ENCODE measurements at places on chromosomes 1 and 21.

DNA sequence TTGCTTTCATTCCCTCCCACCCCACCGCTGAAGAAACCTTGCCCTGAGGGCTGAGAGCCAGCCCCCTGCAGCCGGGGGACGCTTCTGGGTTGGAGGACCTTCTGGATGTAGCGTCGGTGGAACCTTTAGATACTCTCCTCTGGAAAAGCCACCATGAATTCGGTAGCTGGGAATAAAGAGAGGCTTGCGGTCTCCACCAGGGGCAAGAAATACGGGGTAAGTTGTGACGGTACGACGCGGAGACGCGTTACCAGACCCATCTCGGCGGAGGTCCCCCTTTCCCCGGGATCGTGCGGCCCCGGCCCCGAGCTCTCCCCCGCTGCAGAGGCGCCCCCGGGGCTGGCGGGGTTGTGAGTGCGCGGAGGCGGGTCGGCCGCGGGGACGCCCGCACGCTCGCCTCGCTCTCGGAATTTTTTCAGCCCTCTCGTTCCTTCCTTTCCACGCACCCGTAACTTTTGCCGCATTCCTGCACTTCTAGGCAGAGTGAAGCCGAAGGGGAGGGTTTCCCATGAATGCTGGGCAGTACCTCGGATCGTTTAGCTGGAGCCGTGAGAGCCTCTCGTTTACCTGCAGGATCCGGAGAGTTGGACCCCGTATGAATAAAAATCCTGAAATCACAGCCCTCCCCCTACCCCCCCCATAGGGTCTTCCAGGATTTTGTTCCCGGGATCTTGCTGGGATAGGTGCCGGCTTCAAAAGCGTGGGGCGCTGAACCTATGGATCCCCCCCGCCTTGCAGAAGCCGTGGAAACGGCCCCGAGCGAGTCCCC is 671 bp downstream of the KIF26B start:
- peak; percentile 44 for DNase-seq

DNA sequence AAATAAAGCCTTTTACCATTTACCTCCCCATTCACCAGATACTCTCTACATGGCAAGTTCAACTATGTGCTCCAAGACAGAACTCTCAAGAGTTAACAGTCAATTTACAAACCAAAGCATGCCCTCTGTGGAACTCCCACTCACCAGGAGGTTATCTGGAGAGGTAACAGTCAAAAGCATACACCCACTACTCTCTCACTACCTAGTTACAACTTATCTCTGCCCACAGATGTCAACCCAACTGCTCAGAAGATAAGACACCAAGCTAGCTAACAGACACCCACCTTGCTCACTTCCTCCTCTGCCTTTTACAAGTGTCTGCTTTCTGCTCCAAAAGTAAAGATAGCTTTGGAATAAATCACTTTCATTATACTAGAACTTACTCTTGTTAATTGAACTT is 131.0 kb downstream of the TRIM33 start:
- no peak for DNase-seq

DNA sequence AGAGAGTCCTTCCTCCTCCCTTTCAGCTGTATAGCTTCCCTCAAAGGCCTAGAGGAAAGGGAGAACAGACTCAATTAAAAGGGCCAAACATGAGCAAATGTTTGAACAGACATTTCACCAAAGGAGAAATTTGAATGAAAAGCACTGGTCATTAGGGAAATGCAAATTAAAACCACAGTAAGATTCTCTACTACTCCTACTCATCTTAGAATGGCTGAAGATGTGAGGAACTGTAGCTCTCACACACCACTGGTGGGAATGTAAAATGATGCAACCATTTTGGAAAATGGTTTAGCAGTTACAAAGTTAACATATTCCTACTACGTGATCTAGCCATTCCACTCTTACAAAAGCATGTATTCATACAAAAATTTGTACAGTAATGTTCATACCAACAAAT is 253.0 kb upstream of the HOOK1 start:
- DNase-seq: no peak

GRCh38 chr1:17040135-17040534 is 13.7 kb downstream of the SDHB start:
- no peak for DNase-seq

DNA sequence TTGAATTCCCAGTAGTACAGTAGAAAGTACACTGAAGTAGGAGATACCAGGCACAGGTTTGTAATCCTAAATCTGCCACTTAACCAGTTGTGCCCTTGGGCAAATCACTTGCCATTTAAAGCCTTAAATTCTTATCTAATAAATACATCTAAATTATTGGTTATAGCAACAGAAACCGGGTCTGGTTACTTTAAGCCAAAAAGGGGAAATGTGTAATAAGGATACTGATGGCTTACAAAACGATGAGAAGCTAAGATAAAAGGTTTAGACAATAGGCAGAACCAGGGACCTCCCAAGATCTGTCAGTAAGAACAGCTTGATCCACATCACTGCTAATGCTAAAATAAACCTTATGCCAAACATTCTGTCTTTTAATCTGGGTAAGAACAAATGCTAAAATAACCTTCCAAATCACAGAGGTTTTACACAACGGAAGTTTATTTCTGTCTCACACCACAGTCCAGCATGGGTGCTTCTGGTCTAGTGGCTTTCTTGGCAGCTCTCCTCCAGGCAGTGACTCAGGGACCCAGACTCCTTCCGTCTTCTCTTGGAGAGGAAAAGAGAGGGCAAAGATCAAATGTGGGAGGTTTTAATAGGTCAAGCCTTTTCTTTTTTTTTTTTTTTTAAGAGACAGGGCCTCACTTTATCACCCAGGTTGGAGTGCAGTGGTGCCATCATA is 16.5 kb upstream of the ZMYM1 start:
- no peak for DNase-seq

DNA sequence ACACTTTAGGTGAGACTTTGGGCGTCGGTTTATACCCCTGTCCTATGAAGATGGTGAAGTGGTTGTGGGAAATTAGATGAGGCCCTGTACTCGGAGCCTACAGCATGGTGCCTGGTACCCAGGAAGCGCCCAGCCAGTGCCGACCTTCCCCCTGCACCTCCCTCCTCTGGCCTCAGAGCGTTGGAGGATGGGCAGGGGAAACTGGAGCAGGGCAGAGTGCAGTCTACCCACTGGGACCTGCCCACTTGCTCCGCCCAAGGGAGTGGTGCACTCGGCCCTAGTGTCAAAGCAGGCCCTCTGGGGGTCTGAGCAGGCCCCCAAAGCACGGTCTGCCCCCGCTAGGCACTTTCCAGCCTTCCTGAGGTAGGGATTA is 13.0 kb upstream of the TTC22 start:
- no peak for DNase-seq

- no peak for DNase-seq
Observed at GRCh38 chr1:209534496-209535250, 48.8 kb upstream of the CAMK1G start.

DNA sequence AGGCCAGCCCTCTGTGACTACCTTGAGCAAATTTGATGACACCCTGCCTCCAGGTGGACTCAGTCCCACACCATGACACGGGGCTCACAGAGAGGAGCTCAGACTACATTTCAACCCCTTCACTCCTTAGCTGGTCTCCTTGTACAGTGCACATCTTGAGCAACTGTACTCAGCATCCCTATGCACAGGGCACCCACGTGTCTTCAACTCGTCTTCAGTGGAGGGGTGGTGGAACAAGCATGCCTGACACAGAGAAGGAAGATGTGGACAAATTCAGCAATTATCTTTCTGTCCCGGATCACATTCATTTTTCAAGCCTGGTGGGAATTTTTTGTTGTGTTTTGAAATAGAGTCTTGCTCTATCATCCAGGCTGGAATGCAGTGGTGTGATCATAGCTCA is 213.7 kb downstream of the KAZN start:
- DNase-seq: no peak

GRCh38 chr1:113874012-113874879 is 2.7 kb upstream of the PTPN22 start:
- DNase-seq: peak; percentile 29

DNA sequence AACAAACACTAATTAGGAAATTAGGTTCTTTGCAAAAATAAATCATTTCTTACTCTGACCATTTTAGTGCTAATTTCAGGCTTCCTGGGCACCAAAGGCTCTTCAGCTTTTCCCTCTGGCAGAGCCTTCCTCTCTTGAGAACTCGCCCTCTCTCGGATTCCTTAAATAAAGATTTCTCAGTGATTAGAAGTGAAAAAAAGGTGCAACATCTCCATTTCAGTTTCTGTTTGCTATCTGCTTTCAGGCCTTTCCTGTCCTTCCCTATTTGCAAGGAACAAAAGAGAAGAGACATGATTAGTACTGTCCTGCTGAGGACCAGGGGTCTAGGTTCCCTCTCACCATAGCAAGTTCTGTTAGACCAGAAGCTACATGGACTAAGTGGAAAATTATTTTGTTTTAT is 27.8 kb upstream of the CACYBP start:
- no peak for DNase-seq

GRCh38 chr1:29944253-29944905 is 708.1 kb downstream of the PTPRU start:
- DNase-seq: no peak

DNA sequence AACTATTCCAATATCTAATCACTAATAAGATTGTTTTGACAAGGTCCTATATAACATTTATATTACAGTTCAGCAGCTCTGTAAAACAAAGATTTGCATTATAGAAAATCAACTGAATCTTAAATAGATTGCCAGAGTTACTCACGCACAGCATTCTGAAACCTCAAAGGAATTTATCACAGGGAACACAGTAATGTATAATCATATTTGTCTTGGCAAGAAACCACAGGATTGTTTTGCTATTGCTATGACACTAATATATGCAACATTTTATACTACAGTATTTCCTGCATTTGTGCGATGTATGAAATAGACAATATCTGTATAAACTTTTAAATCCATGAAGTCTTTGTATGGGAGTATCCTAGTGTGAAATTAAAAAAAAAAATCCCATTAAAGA is 101.4 kb downstream of the PLPPR5 start:
- peak; percentile 89 for DNase-seq

DNA sequence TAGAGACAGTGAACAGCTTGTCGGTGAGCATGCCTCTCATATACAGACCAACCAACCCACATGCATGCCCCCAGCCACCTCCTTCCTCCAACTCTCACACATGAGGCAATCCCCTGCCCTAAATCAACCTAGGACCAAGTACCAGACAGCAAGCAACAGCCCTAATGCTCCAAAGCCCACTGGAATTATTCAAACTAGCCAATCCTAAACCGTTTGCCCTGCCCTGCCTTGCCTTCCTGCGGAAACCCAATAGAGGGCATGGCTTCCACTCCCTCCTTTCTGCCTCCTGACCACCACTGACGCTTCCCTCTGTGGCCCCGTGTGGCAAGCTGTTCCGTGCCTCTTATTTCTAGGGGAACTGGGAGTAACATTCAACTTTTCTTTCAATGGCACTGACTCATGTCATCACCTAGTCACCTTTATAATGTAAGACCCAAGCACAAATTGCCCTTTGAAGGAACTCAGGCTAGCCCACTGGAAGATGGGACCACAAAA is 129.3 kb upstream of the GJB5 start:
- DNase-seq: no peak

GRCh38 chr1:94851571-94851970 is 31.4 kb downstream of the SLC44A3 start:
- DNase-seq: no peak

- DNase-seq: peak; percentile 38
Observed at GRCh38 chr1:6329396-6329795, 64.2 kb downstream of the ACOT7 start.

DNA sequence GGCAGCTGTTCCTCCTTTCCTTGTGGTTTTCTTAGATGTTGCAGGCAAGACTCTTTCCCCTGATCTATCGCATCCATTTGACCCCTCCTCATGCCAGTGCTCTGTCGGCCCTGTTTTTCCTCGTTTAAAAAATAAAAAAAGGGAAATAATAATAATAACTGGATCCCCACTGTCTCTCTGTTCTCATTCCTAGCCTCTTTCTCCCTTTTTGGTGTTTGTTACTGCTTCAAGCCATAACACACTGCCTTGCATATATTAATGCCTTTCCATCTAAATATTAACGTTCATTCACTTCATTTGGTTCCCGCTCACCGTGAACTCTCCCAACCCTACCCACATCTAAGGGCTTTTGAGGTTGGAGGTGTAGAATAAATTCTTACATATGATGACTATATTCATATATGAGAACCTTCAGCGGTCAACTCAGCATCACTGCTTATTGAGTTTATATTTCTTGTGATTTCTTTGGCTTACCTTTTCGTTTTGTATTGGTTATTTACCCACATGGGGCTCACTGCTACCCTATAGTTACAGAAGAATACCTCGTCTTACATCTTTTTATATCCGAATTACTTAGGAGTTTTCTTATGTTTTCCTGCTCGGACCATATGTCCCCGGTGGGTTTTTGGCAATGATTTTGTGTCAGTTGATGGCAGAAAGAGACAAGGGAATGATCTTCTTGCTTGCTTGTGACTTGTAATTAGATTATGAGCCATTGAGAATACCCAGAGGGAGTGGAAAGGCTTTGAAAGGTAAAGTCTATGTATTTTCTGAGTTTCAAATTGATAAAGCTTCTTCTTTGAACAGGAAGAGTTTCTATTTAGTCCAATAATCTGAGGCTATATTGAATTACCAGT is 805 bp downstream of the ATG4C start:
- DNase-seq: no peak

- no peak for DNase-seq
Observed at GRCh38 chr1:16342331-16343062, 9.8 kb downstream of the FBXO42 start.

DNA sequence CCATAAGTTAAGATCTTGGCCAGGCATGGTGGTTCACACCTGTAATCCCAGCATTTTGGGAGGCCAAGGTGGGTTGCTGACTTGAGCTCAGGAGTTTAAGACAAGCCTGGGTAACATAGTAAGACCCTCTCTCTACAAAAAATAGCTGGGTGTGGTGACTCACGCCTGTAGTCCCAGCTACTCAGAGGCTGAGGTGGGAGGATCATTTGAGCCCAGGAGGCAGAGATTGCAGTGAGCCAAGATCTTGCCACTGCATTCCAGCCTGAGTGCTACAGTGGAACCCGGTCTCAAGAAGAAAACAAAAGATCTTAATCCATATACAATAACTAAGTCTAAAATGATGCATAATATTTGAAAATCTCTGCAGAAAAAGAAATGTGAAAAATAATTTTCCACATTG is 165.5 kb upstream of the NR5A2 start:
- DNase-seq: no peak

Measured in fibroblast of skin of right biceps (primary cell).